Esophagus squamous epithelium (tissue), 5 donors: ENCODE measurements at places on chromosomes 7 and 10. TPM values are rescaled to one million over a fixed set of nuclear protein-coding genes. Genes with fewer than 3 reads are reported as not detected.

DNA sequence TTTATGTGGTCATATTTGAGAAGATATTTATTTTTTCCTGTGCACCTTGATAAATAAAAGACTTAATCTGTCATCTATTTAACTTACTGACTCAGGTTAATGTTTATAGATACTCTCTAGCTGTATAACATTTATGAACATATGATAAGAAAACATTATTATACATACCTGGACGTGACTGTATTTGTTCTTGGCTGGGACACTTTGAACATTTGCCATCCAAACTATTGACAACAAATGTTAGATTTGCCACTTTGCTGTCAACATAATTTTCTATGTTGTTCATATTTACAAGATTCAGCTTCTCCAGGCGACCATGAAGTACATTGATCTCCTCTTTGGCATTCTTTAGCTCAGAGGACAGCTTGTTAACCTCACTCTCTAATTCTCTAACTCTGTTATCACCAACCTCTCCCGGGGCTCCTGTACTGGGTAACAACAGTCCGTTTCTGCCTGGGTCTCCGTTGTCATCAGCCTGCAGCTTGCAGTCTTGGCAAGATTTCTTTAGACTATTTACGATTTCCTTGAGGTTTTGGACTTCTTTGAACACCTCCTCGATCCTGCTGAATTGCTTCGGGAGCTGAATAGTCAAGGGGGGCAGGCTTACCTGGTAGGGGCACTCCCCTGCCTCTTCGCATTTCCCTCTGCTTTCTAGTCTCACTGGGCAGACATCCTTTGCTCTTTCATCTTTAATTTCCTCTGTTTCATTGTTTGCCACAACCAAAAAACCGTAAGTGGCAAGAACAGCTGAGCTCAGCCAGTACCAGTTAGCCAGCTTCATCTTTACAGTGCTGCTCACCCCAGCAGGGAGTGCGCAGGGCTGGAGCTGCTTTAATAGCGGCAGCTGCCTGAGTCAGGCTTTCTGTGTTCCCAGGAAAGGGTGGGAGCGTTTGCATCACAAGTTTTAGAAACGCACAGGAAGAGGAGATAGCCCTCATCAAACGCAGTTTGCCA, at the start of gene FGL2:
Gene FGL2, minus strand, starts transcription at position 807 of the 954 bp plus-strand sequence. Its CDS starts 26 bp downstream, at position 781.
- peaks cover 14% of the 10 kb centered on the region for H3K4me1 ChIP-seq
- no peaks in the 10 kb centered on the region for H3K27me3 ChIP-seq
- peak within 1 kb of the TSS; percentile 69 for H3K27ac ChIP-seq
- DNase-seq = no peak

The LRRC4 gene
- total RNA-seq = 5.1 TPM

- no peak overlapping the region for H3K4me3 ChIP-seq
- no peak for DNase-seq
- H3K27ac ChIP-seq = no peak overlapping the region
- no peaks in the 10 kb centered on the region for H3K27me3 ChIP-seq
- peaks cover 32% of the 10 kb centered on the region for H3K36me3 ChIP-seq
Measured at GRCh38 chr10:35488228-35488627, 116.9 kb upstream of the GJD4 start.

DNA sequence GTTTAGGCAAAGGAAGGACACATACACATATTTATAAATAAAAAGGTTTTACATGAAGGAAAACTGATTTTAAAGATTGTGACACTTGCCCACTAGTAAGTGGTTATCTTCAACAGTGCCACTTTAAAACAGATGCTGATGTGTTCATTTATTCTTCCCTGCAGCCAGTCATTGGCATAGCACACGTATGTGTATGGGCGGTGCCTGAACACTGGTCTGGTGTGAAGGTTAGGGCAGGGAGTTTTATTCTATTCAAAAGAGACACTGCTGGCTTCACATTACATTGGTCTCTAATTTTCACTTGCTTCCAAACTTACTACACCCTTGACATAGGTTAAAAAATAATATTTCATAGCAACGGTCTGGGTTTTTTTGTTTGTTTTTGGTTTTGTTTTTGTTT, 57.9 kb downstream of the NOD1 start:
- H3K36me3 ChIP-seq = no peaks in the 10 kb centered on the region
- no peaks in the 10 kb centered on the region for H3K27me3 ChIP-seq
- H3K4me3 ChIP-seq = no peak overlapping the region
- H3K27ac ChIP-seq = no peak overlapping the region

The SERPINE1 gene
- 1.1 TPM for total RNA-seq

DNA sequence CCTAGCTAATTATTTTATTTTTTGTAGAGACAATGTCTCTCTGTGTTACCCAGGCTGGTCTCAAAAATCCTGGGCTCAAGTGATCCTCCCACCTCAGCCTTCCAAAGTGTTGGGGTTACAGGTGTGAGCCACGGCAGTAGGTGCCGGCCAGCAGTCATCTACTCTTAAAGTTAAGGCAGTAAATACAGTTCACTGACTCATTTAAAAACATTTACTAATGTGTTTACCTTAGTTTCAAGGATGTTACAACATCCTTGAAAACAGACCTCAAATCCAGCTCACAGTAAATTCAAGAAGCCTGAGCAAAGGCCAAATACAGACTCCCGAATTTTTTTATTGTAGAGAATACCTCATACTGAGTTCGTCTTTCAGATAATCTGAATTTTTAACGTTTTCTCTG, 29.6 kb upstream of the ABCB4 start:
- no peaks in the 10 kb centered on the region for H3K27me3 ChIP-seq
- DNase-seq = no peak
- no peak overlapping the region for H3K27ac ChIP-seq
- no peaks in the 10 kb centered on the region for H3K4me1 ChIP-seq

DNA sequence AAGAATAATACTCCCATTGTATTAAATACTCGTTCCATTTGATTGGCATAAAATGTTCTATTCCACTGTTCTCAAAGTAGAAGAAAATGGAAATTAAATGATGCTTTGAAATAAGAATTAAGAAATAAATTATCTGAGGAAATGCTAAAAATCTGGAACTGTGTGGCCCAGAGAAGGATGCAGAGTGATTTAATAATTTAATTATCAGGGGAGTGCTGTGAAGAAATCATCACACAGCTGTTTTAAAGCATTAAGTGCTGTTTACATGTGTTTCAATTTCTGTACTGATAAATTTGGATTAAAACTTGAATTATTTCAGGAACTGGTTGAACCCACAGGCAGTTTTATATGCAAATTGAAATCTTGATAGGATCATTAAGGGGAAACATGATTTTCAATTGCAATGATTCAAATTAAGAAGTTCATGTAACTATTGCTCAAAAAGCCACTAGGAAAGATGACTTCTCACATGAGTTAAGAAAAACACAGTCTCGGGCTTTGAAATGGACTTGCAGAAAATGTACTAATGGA, 56.3 kb downstream of the COL28A1 start:
- H3K27ac ChIP-seq = no peak overlapping the region
- H3K36me3 ChIP-seq = no peaks in the 10 kb centered on the region
- H3K4me1 ChIP-seq = no peaks in the 10 kb centered on the region
- no peak for DNase-seq
- H3K4me3 ChIP-seq = no peak overlapping the region

The CFTR gene
- 2.1 TPM for total RNA-seq

GRCh38 chr10:133060466-133060865, 27.3 kb upstream of the ADGRA1 start:
- no peaks in the 10 kb centered on the region for H3K4me1 ChIP-seq
- no peak for DNase-seq
- no peak overlapping the region for H3K4me3 ChIP-seq
- H3K36me3 ChIP-seq = no peaks in the 10 kb centered on the region
- no peak overlapping the region for H3K27ac ChIP-seq

The FFAR4 gene
- not detected for total RNA-seq

The CCDC136 gene
- 4.2 TPM for total RNA-seq

DNA sequence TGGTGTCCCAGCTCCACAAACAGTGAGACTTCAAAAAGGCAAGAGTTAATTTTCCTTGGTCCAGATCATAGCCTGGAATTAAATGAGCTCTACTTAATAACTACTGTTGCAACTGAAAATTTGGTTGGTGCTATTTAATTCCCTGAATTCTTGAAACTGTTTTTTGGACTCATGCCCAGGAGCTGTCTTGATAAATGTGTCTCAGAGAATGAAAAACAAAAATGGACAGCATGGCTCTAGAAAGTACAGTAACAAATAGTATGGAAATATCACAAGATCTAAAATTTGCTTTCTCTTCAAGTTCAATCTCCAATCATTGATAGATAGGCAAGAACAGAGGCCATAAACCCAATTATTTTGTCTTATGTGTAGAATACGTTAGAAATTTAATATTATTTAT, 42.5 kb downstream of the CCDC71L start:
- no peak overlapping the region for H3K4me3 ChIP-seq
- no peaks in the 10 kb centered on the region for H3K36me3 ChIP-seq
- H3K4me1 ChIP-seq = no peaks in the 10 kb centered on the region
- H3K27me3 ChIP-seq = no peaks in the 10 kb centered on the region
- no peak overlapping the region for H3K27ac ChIP-seq

The SPDYE1 gene
- not detected for total RNA-seq

The POMZP3 gene
- 1.2 TPM for total RNA-seq

- peaks cover 7% of the 10 kb centered on the region for H3K27me3 ChIP-seq
- H3K4me1 ChIP-seq = no peaks in the 10 kb centered on the region
- no peak overlapping the region for H3K27ac ChIP-seq
- no peak for DNase-seq
- H3K4me3 ChIP-seq = no peak overlapping the region
Measured at GRCh38 chr10:2681891-2682290, 385.5 kb upstream of the PFKP start.

- H3K36me3 ChIP-seq = no peaks in the 10 kb centered on the region
- no peaks in the 10 kb centered on the region for H3K4me1 ChIP-seq
- no peaks in the 10 kb centered on the region for H3K27me3 ChIP-seq
- no peak for DNase-seq
- no peak overlapping the region for H3K4me3 ChIP-seq
- H3K27ac ChIP-seq = no peak overlapping the region
Measured at GRCh38 chr10:75038335-75038734, 73.1 kb upstream of the SAMD8 start.

GRCh38 chr7:105792488-105793370, 83.7 kb downstream of the ATXN7L1 start:
- no peaks in the 10 kb centered on the region for H3K36me3 ChIP-seq
- no peak overlapping the region for H3K4me3 ChIP-seq
- no peak for DNase-seq
- no peaks in the 10 kb centered on the region for H3K27me3 ChIP-seq
- H3K4me1 ChIP-seq = peaks cover 27% of the 10 kb centered on the region
- no peak overlapping the region for H3K27ac ChIP-seq

DNA sequence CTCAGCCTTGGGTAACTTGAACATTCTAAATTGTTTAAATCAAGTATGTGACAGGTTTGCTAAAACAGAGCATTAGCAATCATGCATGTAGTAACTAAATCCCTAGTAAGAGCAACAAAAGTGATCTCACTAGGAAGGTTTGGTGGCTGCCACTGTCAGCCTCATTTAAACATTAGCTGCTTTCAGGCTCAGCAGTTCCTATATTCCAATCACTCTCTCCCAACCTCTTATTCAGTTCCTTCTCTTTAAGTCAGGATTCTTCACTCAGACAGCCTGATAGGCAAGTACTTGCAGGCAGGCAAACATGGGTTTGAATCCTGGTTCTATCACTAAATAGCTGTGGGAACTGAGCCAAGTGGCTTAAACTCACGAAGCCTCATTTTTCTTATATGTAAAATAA, 3.6 kb downstream of the CREB3L2 start:
- DNase-seq = no peak
- H3K27me3 ChIP-seq = no peaks in the 10 kb centered on the region
- H3K36me3 ChIP-seq = no peaks in the 10 kb centered on the region

The GARS1 gene
- 125 TPM for total RNA-seq

GRCh38 chr7:89549768-89550167, 604.5 kb upstream of the STEAP1 start:
- H3K36me3 ChIP-seq = no peaks in the 10 kb centered on the region
- H3K27ac ChIP-seq = no peak overlapping the region
- H3K27me3 ChIP-seq = no peaks in the 10 kb centered on the region
- H3K4me3 ChIP-seq = no peak overlapping the region
- no peak for DNase-seq
- no peaks in the 10 kb centered on the region for H3K4me1 ChIP-seq

DNA sequence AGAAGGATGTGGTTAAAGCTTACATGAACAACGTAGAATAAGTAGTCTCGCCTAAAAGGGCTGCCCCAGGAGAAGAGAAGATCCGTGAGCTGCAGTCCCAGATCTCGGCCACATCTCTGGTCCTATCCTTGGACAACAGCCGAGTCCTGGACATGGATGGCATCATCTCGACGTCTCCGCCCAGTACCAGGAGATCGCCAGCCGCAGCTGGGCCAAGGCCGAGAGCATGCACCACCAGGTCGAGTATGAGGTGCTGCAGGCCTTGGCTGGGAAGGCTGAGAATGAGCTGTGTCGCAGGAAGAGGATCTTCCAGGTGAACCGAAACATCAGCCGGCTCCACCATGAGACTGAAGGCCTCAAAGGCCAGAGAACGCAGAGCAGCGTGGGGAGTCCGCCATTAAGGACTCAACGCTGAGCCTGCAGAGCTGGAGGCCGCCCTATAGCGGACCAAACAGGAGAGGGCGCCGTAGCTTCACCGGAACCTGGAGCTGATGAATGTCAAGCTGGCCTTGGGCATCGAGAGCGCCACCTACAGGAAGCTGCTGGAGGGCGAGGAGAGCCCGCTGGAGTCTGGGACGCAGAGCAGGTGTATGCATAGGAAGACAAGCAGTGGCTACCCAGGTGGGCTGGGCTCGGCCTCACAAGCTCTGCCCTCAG, 22.2 kb downstream of the LIPK start:
- H3K27ac ChIP-seq = no peak overlapping the region
- DNase-seq = no peak
- H3K4me3 ChIP-seq = no peak overlapping the region
- H3K4me1 ChIP-seq = no peaks in the 10 kb centered on the region

The SKIDA1 gene
- 0.53 TPM for total RNA-seq

DNA sequence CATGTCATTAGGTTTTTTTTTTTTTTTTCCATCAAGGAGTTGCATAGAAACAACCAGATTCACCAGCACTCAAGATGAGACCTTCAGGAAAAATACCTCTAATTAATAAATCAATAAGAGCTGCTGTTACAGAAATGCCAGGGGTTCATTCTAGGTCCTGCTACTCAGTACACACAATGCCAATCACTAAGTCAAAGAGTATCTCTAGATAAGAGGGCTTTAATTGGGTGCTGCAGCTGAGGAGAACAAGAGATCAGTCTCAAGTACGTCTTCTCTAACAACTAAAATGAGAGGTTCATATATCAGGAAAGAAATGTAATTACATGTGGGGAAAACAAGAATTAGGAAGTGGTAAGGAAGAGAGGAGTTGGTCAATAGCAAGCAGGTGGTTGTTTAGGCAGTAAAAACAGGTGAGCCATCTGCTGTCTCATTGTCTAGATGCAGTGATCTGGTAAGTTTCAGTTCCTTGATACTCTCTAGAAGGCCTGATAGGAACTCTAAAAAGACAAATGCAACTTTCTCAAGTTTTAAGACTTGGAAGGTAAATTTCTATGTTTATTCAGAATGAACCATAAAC, 272.9 kb upstream of the ZWINT start:
- no peaks in the 10 kb centered on the region for H3K27me3 ChIP-seq
- H3K4me3 ChIP-seq = no peak overlapping the region
- no peaks in the 10 kb centered on the region for H3K4me1 ChIP-seq
- no peak for DNase-seq
